Adrenal gland (tissue), 19 donors: ENCODE measurements at places on chromosomes 5 and 9. TPM values are rescaled to one million over a fixed set of nuclear protein-coding genes. Genes with fewer than 3 reads are reported as not detected.

- no peaks in the 10 kb centered on the region for H3K4me1 ChIP-seq
- H3K27ac ChIP-seq, result no peak overlapping the region
- H3K27me3 ChIP-seq, result no peaks in the 10 kb centered on the region
- H3K36me3 ChIP-seq, result no peaks in the 10 kb centered on the region
Observed at GRCh38 chr5:159581502-159582249, 251.4 kb upstream of the IL12B start.

- no peak overlapping the region for H3K4me3 ChIP-seq
- H3K36me3 ChIP-seq, result no peaks in the 10 kb centered on the region
- no peak overlapping the region for H3K27ac ChIP-seq
- H3K4me1 ChIP-seq, result peaks cover 5% of the 10 kb centered on the region
Observed at GRCh38 chr9:123816817-123817472, 113.0 kb downstream of the DENND1A start.

DNA sequence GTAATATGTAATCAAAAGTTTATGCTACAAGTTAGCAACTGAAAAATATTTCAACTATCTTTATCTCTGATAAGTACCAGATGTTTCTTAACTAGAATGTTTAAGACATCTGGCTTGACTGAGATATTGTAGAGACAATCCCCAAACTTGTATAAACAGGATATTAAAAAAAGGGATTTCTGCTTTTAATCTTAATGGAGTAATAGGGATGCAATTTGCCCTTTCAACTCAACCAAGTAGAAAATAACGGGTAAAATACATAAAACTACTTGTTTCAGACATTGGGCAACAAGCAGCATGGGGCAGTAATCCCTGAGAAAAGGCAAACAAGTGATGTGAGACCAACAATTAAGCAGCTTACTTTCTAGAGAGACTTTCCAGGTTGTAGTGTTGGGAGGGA lies 9.4 kb upstream of the ADAMTS12 start:
- no peaks in the 10 kb centered on the region for H3K4me1 ChIP-seq
- H3K27ac ChIP-seq, result no peak overlapping the region
- H3K27me3 ChIP-seq, result no peaks in the 10 kb centered on the region
- H3K4me3 ChIP-seq, result no peak overlapping the region
- no peaks in the 10 kb centered on the region for H3K36me3 ChIP-seq

The FOXD4L4 gene
- total RNA-seq, result 0.06 TPM

The DOCK2 gene
- 18.3 TPM for total RNA-seq

GRCh38 chr5:75049456-75050351 lies 2.7 kb downstream of the GCNT4 start:
- H3K36me3 ChIP-seq, result no peaks in the 10 kb centered on the region
- H3K4me1 ChIP-seq, result no peaks in the 10 kb centered on the region
- H3K27me3 ChIP-seq, result no peaks in the 10 kb centered on the region
- no peak overlapping the region for H3K4me3 ChIP-seq
- DNase-seq, result peak; percentile 68

- no peak for DNase-seq
- no peak overlapping the region for H3K27ac ChIP-seq
- no peaks in the 10 kb centered on the region for H3K27me3 ChIP-seq
Observed at GRCh38 chr9:128102196-128102595, 25.3 kb downstream of the PTGES2 start.

The SPATA31A5 gene
- total RNA-seq, result not detected

- H3K4me1 ChIP-seq, result no peaks in the 10 kb centered on the region
- no peak for DNase-seq
- no peaks in the 10 kb centered on the region for H3K27me3 ChIP-seq
- H3K27ac ChIP-seq, result no peak overlapping the region
- H3K4me3 ChIP-seq, result no peak overlapping the region
Observed at GRCh38 chr5:146016764-146017484, 80.5 kb downstream of the SH3RF2 start.

The MAMDC2 gene
- total RNA-seq, result 3.9 TPM

DNA sequence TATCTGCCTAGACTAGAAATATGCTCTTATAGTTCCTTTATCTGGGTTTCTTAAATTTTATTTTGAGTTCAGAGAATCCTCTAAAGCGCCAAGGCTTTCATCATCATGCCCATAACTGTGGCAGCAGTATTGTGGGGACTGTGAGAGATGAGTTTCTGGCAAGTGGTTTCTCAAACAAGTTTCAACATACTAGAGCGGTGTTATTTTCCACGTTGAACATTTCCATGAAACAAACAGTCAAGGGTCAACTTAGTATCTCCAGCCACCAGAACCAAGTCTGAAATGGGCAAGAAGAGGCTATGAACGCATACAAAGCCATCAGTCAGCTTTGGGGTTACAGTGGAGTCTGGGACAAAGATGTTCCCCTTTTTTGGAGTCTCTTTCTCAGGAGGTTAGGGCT lies 40.3 kb downstream of the SERINC5 start:
- no peaks in the 10 kb centered on the region for H3K27me3 ChIP-seq
- DNase-seq, result no peak
- H3K36me3 ChIP-seq, result no peaks in the 10 kb centered on the region
- H3K4me1 ChIP-seq, result no peaks in the 10 kb centered on the region
- no peak overlapping the region for H3K27ac ChIP-seq
